ENCODE measurements at places on chromosomes 11 and 22. TPM values are rescaled to one million over a fixed set of nuclear protein-coding genes. Genes with fewer than 3 reads are reported as not detected.

GRCh38 chr11:113796663-113797259 lies 17.2 kb downstream of the CLDN25 start:
- no peaks in the 10 kb centered on the region for H3K27me3 ChIP-seq
- no peak overlapping the region for H3K4me3 ChIP-seq
- no peaks in the 10 kb centered on the region for H3K4me1 ChIP-seq
- H3K36me3 ChIP-seq, result peaks cover 9% of the 10 kb centered on the region
- H3K27ac ChIP-seq, result no peak overlapping the region

GRCh38 chr22:20741634-20742581 lies 32.0 kb upstream of the SERPIND1 start:
- H3K4me1 ChIP-seq, result peaks cover 1% of the 10 kb centered on the region
- peak; percentile 63 for DNase-seq
- no peaks in the 10 kb centered on the region for H3K27me3 ChIP-seq
- H3K4me3 ChIP-seq, result no peak overlapping the region
- H3K27ac ChIP-seq, result no peak overlapping the region

Gene THY1
- 0.07 TPM for total RNA-seq

Gene TBC1D22A
- total RNA-seq, result 21.4 TPM

GRCh38 chr11:64996710-64997380 lies at the start of gene BATF2:
Gene BATF2 (minus strand): TSS chr11:64996971. CDS start chr11:64996914, 57 bp downstream.
- no peaks in the 10 kb centered on the region for H3K36me3 ChIP-seq
- no peak for DNase-seq
- H3K27me3 ChIP-seq, result no peaks in the 10 kb centered on the region
- peaks cover 7% of the 10 kb centered on the region for H3K4me1 ChIP-seq
- H3K4me3 ChIP-seq, result no peak within 1 kb of the TSS
- H3K27ac ChIP-seq, result no peak within 1 kb of the TSS

Gene ENTHD1
- 0.81 TPM for total RNA-seq

Gene CTSW
- 0.95 TPM for total RNA-seq

- H3K27me3 ChIP-seq, result peaks cover 8% of the 10 kb centered on the region
- H3K4me1 ChIP-seq, result peaks cover 3% of the 10 kb centered on the region
- H3K4me3 ChIP-seq, result no peak overlapping the region
- H3K36me3 ChIP-seq, result no peaks in the 10 kb centered on the region
Measured at GRCh38 chr11:11567936-11568650, 53.7 kb downstream of the GALNT18 start.

DNA sequence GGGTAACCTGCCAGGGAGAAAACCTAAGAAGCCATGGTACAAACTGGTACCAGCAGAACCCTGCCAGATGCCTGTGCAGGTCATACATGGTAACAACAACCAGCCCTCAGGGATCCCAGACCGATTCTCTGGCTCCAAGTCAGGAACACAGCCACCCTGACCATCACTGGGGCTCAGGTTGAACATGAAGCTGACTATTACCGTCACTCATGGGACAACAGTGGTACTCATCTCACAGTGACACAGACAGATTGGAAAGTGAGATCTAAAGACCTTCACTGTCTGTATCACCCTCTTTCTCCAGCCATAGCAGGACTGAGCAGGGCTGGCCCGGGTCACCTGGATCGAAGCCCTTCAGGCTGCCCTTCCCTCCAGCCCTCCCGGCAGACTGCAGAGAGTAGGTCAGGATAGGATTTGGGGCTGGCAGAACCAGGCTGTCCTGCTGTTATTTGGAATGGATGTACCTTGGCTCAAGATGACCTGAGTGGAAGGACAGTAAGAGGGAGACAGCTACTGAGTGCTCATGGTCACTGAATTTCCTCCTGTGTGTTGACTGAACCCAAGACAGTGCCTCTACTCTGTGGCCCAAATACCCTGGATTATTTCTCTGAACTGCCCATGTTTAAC lies 94.7 kb downstream of the GGTLC2 start:
- peaks cover 15% of the 10 kb centered on the region for H3K27me3 ChIP-seq
- no peaks in the 10 kb centered on the region for H3K4me1 ChIP-seq
- H3K27ac ChIP-seq, result no peak overlapping the region
- DNase-seq, result no peak

DNA sequence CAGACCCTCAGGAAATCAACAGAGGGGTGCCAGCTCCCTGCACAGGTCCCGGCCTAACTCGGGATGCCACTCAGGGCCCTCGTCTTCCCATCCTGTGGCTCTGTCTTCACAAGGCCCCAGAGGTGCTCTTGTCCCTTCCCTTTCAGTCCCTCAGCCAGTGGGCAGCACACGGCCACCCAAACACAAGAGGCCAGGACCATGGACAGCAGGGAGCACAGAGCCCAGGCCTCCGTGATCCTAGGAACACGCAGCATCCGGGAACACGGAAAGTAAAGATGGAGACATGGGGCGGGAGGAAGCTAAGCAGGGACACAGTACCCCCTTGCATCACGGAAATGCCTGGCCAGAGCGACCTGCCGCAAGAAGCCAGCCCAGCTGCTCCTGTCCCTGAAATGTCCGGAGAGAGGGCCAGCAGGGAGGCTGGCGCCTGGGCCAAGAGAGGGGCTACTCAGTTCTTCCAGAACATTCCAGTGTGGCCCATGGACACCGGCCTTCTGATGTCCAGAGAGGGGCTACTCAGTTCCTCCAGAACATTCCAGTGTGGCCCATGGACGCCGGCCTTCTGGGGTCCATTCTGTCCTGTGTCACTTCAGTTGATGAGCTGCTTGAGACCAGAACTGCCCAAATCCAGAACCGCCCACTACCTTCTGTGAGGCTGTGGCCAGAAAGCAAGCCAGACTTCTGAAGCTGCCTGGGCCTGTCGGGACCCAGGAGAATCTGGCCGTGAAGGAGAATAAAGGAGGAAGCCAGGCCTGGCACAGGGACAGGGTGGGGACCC lies 274.0 kb downstream of the BRD1 start:
- H3K4me1 ChIP-seq, result no peaks in the 10 kb centered on the region
- no peak for DNase-seq
- no peaks in the 10 kb centered on the region for H3K27me3 ChIP-seq
- H3K36me3 ChIP-seq, result peaks cover 26% of the 10 kb centered on the region

DNA sequence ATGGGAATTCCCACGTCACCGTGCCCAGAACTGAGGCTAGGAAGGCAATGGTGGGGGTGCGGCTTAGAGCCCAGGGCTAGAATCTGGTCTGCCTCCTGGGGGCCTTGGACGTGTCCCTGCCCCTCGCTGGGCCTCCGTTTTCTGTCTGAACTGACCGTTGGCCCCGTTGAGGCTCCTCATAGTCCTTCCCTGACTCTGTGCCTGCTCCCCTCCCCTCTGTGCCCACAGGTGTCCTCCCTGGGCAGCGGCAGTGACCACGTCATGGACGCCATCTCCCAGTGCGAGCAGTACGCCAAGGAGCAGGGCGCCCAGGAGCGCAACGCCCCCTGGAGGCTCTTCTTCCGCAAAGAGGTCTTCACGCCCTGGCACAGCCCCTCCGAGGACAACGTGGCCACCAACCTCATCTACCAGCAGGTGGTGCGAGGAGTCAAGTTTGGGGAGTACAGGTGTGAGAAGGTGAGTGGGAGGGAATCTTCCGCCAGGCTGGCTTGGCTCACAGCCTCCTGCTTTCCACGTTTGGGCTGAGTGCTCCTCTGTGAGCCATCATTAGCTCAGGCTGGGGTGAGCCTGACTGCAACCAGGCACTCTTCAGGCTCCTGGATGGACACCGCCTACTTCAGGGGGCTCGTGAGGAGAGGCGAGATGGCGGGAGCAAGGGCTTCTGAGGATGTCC lies 63.9 kb downstream of the MYO7A start:
- DNase-seq, result peak; percentile 80
- no peak overlapping the region for H3K4me3 ChIP-seq
- H3K27ac ChIP-seq, result no peak overlapping the region
- H3K36me3 ChIP-seq, result no peaks in the 10 kb centered on the region
- no peaks in the 10 kb centered on the region for H3K27me3 ChIP-seq

GRCh38 chr11:60855726-60856633 lies at the start of gene PTGDR2:
Gene PTGDR2 (minus strand): TSS chr11:60855950. CDS start chr11:60853722, 2,228 bp downstream.
- no peaks in the 10 kb centered on the region for H3K27me3 ChIP-seq
- H3K4me1 ChIP-seq, result peaks cover 12% of the 10 kb centered on the region
- DNase-seq, result no peak
- peaks cover 18% of the 10 kb centered on the region for H3K36me3 ChIP-seq

- no peaks in the 10 kb centered on the region for H3K27me3 ChIP-seq
- no peaks in the 10 kb centered on the region for H3K36me3 ChIP-seq
- H3K4me3 ChIP-seq, result peak overlapping the region; percentile 66
- H3K4me1 ChIP-seq, result peaks cover 70% of the 10 kb centered on the region
- peak overlapping the region; percentile 39 for H3K27ac ChIP-seq
Measured at GRCh38 chr22:37167176-37167980, 17.7 kb upstream of the IL2RB start.

DNA sequence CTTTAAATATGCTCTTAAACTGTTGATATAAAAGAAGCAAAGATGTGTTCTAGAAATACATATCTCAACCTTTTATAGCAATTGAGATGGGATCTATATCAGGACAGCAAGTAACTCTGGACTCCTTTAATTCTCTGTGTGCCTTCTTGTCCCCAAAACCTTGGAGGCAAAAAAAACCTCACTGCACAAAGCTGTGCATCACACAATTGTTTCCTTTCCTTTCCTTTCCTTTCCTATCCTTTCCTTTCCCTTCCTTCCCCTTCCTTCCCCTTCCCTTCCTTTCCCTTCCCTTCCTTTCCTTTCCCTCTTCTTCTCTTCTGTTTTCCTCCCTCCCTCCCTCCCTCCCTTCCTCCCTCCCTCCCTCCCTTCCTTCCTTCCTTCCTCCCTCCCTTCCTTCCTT lies 9.5 kb upstream of the TTC12 start:
- no peaks in the 10 kb centered on the region for H3K4me1 ChIP-seq
- peaks cover under 1% of the 10 kb centered on the region for H3K27me3 ChIP-seq

Gene VWA5A
- 11.4 TPM for total RNA-seq

- DNase-seq, result no peak
- peaks cover 3% of the 10 kb centered on the region for H3K4me1 ChIP-seq
- no peak overlapping the region for H3K4me3 ChIP-seq
Measured at GRCh38 chr11:113241636-113242054, 72.7 kb upstream of the TTC12 start.

Gene TRPC6
- not detected for total RNA-seq

- peaks cover 64% of the 10 kb centered on the region for H3K27me3 ChIP-seq
- H3K36me3 ChIP-seq, result no peaks in the 10 kb centered on the region
- H3K4me1 ChIP-seq, result peaks cover 13% of the 10 kb centered on the region
- no peak overlapping the region for H3K4me3 ChIP-seq
- H3K27ac ChIP-seq, result no peak overlapping the region
Measured at GRCh38 chr11:125168918-125169456, 4.4 kb downstream of the PKNOX2 start.

Gene MMP1
- total RNA-seq, result not detected

GRCh38 chr22:19986410-19987341 lies 29.9 kb downstream of the ARVCF start:
- H3K27ac ChIP-seq, result no peak overlapping the region
- H3K27me3 ChIP-seq, result no peaks in the 10 kb centered on the region
- DNase-seq, result peak; percentile 64
- H3K4me1 ChIP-seq, result no peaks in the 10 kb centered on the region
- peak overlapping the region; percentile 39 for H3K4me3 ChIP-seq

GRCh38 chr11:60343094-60343704 lies 16.1 kb downstream of the MS4A6E start:
- no peaks in the 10 kb centered on the region for H3K36me3 ChIP-seq
- peaks cover 19% of the 10 kb centered on the region for H3K27me3 ChIP-seq
- no peak overlapping the region for H3K27ac ChIP-seq
- peak; percentile 24 for DNase-seq
- H3K4me1 ChIP-seq, result no peaks in the 10 kb centered on the region
- H3K4me3 ChIP-seq, result no peak overlapping the region

- no peak overlapping the region for H3K27ac ChIP-seq
- H3K36me3 ChIP-seq, result no peaks in the 10 kb centered on the region
- no peaks in the 10 kb centered on the region for H3K4me1 ChIP-seq
- no peak overlapping the region for H3K4me3 ChIP-seq
- no peak for DNase-seq
- H3K27me3 ChIP-seq, result no peaks in the 10 kb centered on the region
Measured at GRCh38 chr11:11971906-11972547, 36.4 kb downstream of the DKK3 start.

- H3K27ac ChIP-seq, result no peak overlapping the region
- peaks cover under 1% of the 10 kb centered on the region for H3K36me3 ChIP-seq
- H3K4me1 ChIP-seq, result peaks cover 18% of the 10 kb centered on the region
Measured at GRCh38 chr11:108886005-108886659, 221.3 kb downstream of the DDX10 start.

Gene HTR3A
- total RNA-seq, result not detected

DNA sequence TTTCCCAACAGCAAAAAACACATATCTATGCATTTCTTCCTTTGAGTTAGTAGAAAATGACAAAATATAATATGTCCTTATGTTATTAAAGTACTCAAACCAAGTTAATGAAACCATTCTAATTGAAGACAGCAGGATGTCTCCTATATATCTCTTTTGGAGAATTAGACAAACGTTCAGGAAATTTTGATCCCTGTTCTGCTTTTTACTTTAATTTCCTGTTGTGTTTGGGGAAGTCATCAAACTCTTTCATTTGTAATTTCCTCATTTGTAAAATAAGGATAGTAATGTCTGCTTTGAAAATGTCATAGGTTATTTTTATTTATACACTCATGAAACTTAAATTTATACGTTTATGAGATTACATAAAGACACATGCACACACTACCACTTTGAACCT lies 281.8 kb upstream of the ANO5 start:
- H3K27ac ChIP-seq, result no peak overlapping the region
- H3K27me3 ChIP-seq, result no peaks in the 10 kb centered on the region
- H3K4me3 ChIP-seq, result no peak overlapping the region
- DNase-seq, result no peak
- no peaks in the 10 kb centered on the region for H3K36me3 ChIP-seq

GRCh38 chr11:33719587-33719986 lies 16.6 kb downstream of the CD59 start:
- H3K4me3 ChIP-seq, result no peak overlapping the region
- H3K36me3 ChIP-seq, result peaks cover 11% of the 10 kb centered on the region
- DNase-seq, result no peak

- no peak for DNase-seq
- H3K27me3 ChIP-seq, result peaks cover 76% of the 10 kb centered on the region
- no peaks in the 10 kb centered on the region for H3K36me3 ChIP-seq
- peaks cover 26% of the 10 kb centered on the region for H3K4me1 ChIP-seq
- H3K27ac ChIP-seq, result no peak overlapping the region
Measured at GRCh38 chr11:31818874-31819331, 7.8 kb upstream of the PAX6 start.

DNA sequence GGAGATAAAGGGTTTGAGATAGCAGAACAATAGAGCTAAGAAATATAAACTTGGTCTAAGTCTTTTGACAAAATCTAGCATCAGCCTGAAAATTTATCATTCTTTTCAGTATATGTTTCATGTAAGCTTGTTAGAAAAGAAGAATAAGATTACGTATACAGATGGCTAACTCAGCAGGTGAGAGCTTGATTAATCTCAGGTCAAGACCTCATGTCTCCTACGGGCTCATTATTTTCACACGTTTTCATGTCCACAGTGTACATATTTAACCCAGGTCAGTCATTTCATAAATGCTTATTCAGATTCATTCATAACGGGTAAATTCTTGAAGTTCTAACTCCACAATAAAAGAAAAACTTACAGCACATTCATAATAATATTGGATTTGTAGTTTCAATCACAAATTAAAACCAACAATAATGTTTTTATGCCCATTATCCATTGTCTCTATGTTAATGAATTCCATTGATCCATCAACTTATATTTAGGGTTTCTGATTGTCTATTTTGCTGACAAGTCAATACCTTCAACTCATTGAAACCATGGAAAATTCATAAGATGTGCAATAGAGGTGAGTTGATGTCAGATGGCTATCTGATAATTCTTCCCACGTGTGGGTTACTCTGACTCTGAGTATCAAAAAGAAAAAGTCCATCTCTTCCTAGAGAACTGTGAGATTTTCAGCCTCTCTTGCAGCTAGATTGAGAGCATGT lies 102.6 kb downstream of the CASP12 start:
- H3K27ac ChIP-seq, result no peak overlapping the region
- H3K36me3 ChIP-seq, result peaks cover 1% of the 10 kb centered on the region
- peaks cover 30% of the 10 kb centered on the region for H3K4me1 ChIP-seq
- no peak for DNase-seq

Gene SLC37A2
- 0.57 TPM for total RNA-seq

Gene CD6
- 234 TPM for total RNA-seq

Data from activated naive CD4-positive, alpha-beta T cell treated with anti-CD3 and anti-CD28 coated beads for 36 hours (primary cell).